GM23338 (cell line): ENCODE measurements at places on chromosomes 5 and 9. TPM values are rescaled to one million over a fixed set of nuclear protein-coding genes. Genes with fewer than 3 reads are reported as not detected.
A peak's percentile ranks its signal among the peaks of the same experiment; 100 is the strongest.

- no peak for DNase-seq
Observed at GRCh38 chr9:21923694-21924093, 70.5 kb downstream of the CDKN2A start.

- DNase-seq = no peak
Observed at GRCh38 chr5:78568212-78568611, 80.4 kb downstream of the LHFPL2 start.

DNA sequence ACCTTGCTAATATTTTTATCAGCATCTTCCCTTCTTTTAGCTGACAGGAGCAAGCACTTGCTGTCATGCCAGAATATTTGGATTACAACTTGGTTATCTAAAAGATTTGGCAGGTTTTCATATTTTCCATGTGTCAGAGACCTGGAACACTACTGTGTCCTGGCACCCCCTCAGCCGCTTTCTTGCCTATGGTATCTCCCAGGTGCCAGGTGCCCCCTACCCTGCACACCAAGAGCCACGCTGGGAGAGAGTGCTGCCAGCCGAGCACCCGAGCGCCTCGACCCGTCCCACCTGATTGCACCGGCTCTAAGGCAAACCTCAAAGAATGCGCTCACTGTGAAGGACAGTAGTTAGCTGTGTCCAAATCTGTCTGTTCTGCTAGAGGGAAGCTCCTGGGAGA is 84.8 kb downstream of the GTF3C4 start:
- DNase-seq = no peak

GRCh38 chr9:132679946-132680625 is 9.8 kb downstream of the GTF3C4 start:
- DNase-seq = no peak

DNA sequence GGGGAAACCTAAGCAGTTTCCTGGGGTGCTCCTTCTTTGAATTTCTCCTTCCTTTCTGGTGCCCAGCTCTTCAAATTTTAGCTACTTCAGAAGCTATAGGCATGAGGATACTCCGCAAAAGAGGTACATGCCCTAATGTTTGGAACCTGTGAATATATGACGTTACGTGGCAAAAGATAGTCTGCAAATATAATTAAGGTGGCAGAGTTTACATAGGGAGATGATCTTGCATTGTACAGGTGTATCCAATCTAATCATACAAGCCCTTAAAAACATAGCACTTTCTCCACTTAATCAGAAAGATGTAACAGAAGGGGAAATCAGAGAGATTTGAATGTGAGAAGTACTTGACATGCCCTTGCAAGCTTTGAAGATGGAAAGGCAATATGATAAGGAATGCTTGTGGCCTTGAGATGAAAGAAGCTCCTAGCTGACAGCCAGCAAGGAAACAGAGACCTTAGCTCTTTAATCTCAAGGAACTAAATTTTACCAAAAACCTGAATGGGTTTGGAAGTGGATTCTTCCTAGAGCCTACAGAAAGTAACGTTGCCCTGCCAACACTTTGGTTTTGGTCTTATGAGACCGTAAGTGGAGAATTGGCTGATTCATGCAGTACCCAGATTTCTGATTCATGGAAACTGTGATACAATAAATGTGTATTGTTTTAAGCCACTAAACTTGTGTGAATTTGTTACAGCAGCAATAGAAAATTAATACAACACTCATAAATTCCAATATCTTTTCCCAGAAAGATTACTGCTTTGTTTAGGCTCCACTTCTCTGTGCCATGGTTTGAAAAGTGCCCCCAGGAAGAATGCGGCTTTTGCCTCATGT is 268.4 kb downstream of the FAM170A start:
- no peak for DNase-seq

DNA sequence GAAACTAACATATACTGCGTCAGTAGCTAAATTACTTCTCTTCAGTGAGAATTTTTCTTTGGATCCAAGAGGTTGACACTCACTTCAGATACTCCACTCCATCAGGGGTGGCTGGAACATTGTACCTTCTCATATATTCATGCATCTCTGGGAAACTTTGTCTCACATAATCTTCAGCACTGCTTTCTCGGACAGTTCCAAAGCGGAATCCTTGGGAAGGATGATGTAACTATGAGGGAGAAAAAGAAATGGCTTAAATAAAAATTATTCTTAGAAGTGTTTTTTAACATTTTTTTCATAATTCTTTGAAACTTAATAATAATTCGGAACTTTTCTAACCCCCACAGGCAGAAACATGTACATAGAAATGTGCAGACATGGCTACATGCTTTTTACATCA is 33.4 kb upstream of the PPP3R2 start:
- DNase-seq = peak; percentile 33

GRCh38 chr9:106921341-106921899 is 58.5 kb downstream of the ZNF462 start:
- peak; percentile 21 for DNase-seq

The ZFP37 gene
- 1.5 and 2.3 TPM in 2 replicates for polyA plus RNA-seq

DNA sequence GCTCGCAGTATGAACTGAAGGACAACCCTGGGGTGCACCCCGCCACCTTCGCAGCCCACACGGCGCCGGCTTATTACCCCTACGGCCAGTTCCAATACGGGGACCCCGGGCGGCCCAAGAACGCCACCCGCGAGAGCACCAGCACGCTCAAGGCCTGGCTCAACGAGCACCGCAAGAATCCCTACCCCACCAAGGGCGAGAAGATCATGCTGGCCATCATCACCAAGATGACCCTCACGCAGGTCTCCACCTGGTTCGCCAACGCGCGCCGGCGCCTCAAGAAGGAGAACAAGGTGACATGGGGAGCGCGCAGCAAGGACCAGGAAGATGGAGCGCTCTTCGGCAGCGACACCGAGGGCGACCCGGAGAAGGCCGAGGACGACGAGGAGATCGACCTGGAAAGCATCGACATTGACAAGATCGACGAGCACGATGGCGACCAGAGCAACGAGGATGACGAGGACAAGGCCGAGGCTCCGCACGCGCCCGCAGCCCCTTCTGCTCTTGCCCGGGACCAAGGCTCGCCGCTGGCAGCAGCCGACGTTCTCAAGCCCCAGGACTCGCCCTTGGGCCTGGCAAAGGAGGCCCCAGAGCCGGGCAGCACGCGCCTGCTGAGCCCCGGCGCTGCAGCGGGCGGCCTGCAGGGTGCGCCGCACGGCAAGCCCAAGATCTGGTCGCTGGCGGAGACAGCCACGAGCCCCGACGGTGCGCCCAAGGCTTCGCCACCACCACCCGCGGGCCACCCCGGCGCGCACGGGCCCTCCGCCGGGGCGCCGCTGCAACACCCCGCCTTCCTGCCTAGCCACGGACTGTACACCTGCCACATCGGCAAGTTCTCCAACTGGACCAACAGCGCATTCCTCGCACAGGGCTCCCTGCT is 3.8 kb downstream of the IRX1 start:
- DNase-seq = peak; percentile 75

The SCGB3A2 gene
- 251 and 256 TPM in 2 replicates for polyA plus RNA-seq

- no peak for DNase-seq
Observed at GRCh38 chr9:135888766-135889394, 18.5 kb downstream of the CAMSAP1 start.

GRCh38 chr5:61823781-61824180 is 482.2 kb upstream of the KIF2A start:
- DNase-seq = no peak
